Caudate nucleus (tissue), 63 donors: ENCODE measurements at places on chromosomes 1 and 21.

DNA sequence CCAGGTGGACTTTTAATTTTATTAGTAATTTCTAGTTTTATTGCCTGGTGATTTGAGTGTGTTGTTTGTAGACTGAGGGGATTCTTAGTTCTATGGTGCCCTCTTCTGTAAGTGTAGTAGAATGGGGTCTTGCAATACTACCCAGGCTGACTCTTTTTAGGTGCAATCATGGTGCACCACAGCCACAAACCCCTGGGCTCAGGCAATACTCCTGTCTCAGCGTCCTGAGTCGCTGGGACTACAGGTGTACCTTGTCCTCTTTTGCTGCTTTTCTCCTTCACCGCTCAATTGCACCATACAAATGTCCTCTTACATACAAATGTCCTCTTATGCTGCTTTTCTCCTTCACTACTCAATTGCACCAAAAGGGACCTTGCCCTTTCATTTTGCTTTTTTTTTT is 43.1 kb downstream of the SCP2 start:
- DNase-seq: no peak

DNA sequence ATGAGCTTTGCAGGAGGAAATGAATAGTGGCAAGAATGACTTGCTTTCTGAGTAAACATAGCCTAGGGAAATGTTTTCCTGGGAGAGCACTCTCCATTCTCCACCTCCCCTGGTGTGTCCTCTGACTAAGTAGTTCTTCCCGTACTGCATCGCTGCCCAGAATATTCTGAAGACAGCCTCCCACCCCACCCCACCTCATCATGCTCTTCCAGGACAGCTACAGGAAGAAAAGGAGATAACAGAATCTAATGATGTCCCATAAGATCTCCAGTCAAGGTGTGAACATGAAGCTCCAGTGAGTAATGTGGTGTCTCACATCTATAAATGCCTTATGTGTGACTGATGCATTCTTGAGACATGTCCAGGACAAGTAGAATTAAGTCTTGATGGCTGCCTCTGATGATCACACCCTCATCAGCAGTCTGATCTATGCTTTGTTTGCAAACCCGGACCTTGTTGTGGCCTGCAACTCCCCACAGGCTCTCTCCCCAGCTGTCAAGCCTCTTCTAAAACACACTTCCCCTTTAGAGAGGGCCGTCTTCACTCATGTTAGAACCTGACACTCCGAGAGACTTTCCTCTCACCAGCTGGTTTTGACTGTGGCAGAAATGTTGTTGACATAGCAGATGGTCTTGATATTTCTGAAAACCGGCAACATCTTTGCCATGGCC is 183.0 kb downstream of the CYYR1 start:
- DNase-seq: no peak

DNA sequence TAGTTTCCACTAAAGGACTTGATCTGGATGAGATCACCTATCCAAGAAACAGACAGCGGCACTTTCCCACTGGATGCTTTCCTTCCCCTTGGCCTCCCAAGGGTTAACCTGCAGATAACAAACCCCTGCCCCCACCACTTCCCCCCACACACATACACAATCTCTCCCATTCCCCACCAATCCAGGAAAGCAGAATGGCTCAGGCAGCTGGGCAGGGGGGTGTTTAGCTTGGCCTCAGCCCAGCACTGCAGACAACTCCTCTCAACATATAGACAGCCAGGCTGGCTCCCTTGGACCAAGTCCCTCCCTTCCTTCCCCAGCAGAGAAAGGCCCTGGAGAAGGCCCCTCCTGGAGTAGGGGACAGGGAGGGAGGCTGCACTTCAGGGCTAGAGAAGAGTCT is 24.6 kb downstream of the PLEKHA6 start:
- no peak for DNase-seq

DNA sequence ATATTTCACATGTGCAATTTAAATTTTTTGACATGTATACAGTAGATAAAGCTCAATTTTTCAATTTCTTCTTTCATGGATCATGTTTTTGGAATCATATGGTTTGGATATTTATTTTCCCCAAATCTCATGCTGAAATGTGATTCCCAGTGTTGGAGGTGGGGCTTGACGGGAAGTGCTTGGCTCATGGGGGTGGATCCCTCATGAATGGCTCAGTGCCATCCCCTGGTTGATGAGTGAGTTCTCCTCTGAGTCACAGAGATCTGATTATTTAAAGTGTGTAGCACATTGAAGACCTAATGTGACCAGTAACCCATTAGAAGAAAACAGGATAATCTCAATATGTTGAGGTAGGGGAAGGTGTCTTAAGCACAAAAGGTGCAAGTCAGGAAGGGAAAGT is 9.1 kb upstream of the IFI16 start:
- DNase-seq: peak; percentile 17

GRCh38 chr21:15343066-15343465 is 278.3 kb upstream of the NRIP1 start:
- no peak for DNase-seq

- DNase-seq: no peak
Measured at GRCh38 chr1:231139125-231139649, 22.7 kb upstream of the TRIM67 start.

- no peak for DNase-seq
Measured at GRCh38 chr1:180020017-180020416, 65.4 kb downstream of the CEP350 start.

GRCh38 chr1:1419813-1420653 is 1.0 kb downstream of the ANKRD65 start:
- DNase-seq: no peak

DNA sequence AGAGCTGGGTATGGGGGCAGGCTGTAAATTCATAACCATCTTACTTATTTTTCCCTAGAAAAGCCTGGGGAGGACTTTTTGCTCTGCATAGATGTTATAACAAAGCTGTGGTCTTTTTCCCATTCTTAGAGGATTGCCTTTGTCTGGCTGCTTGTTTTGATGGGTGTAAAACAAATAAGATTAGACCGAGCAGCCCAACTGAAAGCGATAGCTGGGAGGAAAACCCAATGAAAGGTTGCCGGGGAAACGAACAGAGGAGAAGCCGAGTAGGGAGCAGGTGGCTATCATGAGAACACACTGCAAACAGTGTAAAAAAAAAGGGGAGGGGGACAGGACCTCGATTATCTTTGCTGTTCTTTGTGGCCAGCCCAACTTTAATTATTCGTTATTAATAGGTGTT is 1.9 kb downstream of the ELAVL4 start:
- DNase-seq: no peak

GRCh38 chr1:119227456-119227855 is 87.0 kb upstream of the WARS2 start:
- no peak for DNase-seq

DNA sequence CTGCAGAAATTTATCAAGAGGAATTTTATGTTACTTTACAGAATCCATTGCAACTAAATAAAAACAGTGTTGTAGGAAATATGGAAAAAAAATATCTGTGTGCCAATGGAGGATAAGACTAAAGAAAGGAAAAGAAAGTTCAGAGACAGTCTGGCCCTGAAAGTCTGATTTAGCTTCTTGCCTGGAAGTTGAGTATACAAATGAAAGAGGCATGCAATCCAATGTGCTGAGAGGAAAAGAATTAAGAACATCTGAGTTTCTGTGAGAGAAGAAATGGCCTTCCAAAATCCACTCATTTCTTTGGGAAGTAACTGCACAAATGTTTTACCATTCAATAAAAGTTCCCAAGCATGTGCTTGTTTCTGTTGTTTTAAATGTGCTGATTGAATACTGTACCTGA is 65.1 kb downstream of the LHX9 start:
- DNase-seq: no peak

DNA sequence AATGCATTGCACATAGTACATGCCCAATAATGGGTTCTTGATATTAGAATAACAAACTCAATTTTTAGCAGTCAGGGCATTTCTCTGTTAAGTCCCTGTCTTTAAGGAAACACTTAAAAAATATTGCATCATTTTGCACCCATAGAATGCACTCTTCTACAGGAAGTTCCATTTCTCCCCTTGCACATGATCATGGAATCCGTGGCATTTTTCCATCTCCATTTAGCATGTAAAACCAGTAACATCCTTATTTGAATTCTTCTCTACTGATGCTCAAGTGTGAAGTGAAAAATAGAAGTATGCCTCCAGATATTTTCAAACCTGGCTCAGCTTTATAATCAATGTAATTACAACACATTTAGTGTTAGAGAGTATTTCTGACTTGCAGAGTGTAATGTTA is 192.8 kb downstream of the RWDD3 start:
- DNase-seq: no peak

GRCh38 chr1:214621236-214621635 is 18.2 kb downstream of the CENPF start:
- DNase-seq: no peak

- DNase-seq: no peak
Measured at GRCh38 chr1:16101623-16102022, 28.2 kb upstream of the FAM131C start.
